Ascending aorta (tissue), 2 donors: ENCODE measurements at places on chromosomes 4 and X.

DNA sequence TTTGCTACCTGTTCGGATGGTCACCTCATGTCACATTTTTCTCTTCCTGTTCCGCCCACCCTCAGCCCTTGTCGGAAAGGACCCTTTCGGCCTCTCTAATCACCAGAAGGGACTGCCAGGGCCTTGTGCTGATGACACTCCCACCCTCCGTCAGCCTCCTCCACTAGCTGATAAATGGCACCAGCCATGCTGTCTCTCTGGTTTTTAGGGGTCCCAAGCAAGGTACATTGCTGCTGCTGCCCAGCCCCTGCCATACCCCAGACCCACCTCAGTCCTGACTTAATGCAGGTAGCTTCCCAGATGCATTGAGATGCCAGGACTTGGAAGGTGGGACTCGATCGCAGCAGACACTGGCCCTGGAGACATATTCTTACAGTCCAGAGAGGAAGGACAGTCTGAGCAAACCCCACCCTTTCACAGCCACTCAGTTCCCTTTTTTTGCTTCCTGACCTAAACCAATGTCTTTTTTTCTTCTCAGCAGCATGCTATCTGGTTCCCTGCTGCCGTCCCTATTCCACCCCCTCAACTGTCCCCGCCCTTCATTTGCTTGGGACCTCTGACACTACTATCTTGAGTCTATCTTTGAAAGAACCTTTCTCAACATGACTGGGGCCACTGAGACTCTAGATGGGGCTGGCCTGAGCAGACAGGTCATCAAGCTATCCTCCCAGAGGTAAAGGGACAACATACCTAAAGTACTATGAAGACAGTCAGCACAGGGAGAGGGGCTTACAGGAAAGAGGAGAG lies at the start of gene BTK:
Gene BTK (minus strand): TSS at position 397 of the 747 bp plus-strand sequence. CDS start 10,907 bp downstream, outside the sequence.
- no peak for DNase-seq

GRCh38 chrX:97326456-97326855 lies 442.7 kb downstream of the RPA4 start:
- DNase-seq, result no peak

- no peak for DNase-seq
Measured at GRCh38 chr4:143302536-143302935, 34.1 kb upstream of the GAB1 start.

GRCh38 chr4:7206911-7207567 lies 14.7 kb downstream of the SORCS2 start:
- DNase-seq, result peak; percentile 51

DNA sequence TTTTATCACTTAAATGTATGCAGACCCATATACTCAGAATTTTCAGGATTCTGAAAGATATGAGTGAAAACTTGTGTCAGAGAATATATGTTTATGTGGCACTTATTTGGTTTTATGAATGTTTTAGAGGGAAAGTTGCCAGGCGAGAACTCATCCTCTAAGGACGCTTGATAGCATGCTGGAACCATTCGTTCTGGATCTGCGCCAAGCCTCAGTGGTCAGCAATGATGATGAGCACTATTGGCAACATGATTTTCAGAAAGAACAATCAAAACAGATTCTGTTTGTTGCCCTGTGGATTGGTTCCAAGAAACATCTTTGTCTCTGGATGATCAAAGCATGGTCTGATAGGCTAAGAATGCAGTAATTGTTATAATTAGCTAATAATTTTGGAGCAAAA lies 32.1 kb upstream of the RAPGEF2 start:
- DNase-seq, result no peak

GRCh38 chrX:30590368-30590767 lies 12.8 kb upstream of the TASL start:
- DNase-seq, result no peak

GRCh38 chr4:80362578-80363181 lies 27.1 kb downstream of the CFAP299 start:
- no peak for DNase-seq

DNA sequence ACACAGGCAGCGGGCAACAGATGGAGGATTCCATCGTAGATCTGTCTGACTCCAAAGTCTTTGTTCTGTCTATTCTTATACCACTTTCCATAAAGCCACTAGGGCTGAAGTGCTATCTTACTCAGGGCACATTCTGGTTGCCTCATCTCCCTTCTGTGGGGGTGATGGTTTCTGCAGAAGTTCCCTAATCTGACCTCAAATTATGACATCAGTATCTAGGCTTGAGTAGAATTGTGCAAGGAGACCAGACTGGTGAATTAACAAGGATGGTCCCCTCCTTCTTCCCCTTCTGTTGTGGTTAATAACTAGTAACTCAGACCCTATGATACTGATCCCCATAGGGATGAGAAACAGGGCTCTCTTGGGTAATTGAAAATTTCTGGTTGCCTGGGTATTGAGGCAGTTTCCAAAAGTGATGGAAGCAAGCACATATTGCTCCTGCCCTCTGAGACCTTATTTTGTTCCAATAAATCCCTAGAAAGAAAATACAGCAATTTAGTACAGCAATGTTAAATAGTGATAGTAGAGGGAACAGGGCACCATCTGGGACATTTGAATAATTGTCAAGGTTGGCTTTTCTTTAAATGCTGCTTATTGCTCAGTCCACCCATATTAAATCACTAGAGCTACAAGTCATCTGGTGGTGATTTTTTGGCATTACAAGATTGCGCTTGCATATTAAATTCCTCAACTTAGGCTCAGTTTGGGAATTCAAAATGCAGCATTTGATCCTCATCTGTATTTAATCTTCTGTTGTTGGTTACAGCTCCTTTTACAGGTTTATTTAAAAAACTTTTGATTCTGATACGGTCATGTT lies 57.3 kb upstream of the AP1S2 start:
- DNase-seq, result no peak

DNA sequence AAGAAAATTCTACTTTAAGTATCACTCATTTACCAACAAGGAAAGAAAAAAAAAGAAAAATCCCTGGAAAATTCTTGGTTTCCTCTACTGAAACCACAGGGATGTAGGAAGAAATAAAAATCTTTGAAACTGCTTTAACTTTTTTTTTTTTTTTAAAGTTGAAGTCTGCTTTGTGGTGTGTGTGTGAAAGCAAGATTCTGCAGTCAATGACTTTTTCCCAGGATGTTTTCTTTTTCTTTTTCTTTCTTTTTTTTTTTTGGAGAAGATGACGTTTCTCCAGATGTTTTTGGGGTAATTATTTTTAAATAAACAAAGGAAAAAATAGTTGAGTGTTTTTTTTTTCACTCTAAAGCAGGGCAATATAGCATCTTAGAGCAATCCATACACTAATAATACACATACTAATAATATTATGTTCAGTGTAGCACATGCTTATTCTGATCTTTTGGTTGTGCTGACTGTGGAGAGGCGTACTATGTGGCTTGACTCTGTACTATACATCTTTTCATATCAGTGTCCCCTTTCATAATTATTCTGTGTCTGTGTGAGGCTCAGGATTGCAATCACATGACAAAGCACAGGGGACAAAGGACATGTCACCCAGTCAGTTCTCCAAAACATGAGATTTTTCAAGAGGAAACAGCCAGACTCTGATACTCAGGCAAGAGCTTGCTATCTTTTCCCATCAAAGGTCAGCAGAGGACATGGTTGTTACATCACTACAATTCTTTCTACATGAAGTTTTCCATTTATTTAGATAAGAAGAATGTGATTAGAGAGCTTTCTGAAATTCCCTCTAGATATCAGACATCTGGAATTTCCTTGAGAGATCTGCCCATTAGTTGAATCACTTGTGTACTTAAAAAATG lies 111.0 kb downstream of the PDE5A start:
- DNase-seq, result no peak

DNA sequence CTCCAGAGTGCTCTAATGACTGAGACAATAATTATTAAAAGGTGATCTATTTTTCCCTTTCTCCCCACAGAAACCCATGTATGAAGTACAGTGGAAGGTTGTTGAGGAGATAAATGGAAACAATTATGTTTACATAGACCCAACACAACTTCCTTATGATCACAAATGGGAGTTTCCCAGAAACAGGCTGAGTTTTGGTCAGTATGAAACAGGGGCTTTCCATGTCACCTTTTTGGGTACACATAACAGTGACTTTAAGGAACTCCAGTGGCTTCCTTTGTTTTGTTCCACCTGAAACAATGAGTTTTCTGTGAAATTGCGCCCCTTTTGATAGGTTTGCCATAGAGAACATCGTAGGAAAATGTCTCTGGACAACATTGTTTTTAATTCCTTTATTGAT lies 69.6 kb downstream of the KIT start:
- no peak for DNase-seq
